Stimulated activated CD8-positive, alpha-beta memory T cell treated with anti-CD3 and anti-CD28 coated beads, Interleukin-12 subunit alpha, Interleukin-12 subunit beta, amount 100 ng/mL, for 4 hours (primary cell): ENCODE measurements at places on chromosomes 2 and 18.

- DNase-seq = no peak
Measured at GRCh38 chr2:141497272-141497671, 633.5 kb downstream of the LRP1B start.

GRCh38 chr18:32317651-32318050 is 127.8 kb downstream of the MEP1B start:
- DNase-seq = no peak

DNA sequence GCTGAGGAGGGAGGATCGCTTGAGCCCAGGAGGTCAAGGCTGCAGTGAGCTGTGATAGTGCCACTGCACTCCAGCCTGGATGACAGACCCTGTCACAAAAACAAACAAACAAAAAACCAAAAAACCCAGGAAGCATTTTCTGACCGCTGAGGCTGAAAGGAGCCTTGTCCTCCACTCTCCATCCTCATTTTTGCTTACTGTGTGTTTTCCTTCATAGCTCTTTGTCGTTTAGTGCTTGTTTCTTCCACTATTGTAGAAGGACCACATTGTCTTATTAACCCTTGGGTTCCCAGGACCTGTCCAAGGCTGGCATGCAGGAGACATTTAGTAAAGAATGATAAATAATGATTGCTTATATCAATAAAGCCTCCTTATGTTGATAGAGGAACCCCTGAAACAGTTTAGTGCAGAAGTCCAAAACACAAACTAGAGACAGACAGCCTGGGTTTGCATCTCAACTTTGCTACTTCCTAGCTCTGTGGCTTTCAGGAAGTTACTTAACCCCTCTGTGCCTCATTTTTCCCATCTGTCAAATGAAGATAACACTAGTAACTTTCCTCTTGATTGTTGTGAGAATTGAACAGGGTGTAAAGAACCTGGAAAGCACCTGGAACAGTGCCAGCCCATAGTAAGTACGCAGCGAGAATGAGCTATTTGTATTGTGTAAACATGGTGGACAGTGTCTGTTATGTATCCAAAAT is 126.0 kb downstream of the LPIN1 start:
- DNase-seq = no peak

GRCh38 chr2:241603686-241604085 is 33.3 kb downstream of the THAP4 start:
- no peak for DNase-seq

DNA sequence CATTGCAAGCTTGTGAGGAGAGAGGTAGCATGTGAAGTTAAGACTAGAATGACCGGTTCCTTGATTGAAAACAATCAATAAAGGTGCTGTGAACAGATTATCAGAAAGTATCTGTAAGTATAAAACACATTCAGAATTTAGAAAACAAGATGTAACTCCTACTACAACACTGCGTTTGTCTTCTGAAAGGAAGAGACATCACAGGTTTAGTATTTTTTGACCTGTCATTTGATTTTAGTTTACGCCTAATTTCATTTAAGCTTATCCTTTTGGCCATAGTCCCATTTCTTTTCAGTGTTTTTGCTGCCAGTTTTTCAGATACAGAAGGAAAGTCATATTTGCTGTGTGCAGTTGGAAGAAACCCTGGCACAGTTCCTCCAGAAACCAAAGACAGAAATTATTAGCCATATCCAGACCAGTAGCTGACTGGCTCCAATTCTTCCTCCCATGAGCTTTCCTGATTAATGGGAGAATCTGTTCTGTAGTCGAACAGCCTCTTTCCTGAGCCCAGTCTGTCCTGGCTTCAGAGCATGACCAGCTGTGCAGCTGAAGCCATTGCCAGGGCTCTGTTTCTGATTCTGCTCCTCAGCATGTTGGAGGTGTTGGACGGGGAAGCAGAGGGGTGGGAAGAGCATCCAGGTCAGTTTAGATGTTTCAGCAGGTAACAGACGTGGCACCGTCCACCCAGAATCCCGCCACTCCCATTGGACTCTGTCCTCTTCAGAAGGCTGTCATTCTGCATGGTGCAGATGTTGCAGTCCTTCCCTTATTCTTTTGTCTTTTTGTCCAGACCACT is 61.0 kb downstream of the CRIM1 start:
- no peak for DNase-seq

DNA sequence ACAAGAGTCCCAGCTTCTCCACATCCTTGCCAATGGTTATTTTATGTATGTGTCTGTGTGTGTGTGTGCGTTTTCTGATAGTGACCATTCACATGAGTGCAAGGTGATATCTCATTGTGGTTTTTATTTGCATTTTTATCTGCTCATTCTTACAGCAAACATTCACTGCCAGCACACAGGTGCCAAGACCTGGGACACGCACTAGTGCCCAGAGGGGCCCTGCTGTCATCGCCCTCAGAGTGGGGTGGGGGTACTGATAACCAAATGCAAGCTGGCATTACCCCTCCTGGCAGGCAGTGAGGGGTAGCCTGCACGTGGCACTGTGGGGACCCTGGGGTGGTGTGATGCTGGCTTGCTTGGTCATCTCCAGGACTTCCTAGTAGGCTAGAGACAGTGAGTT is 285.4 kb downstream of the LPIN1 start:
- DNase-seq = no peak

- DNase-seq = no peak
Measured at GRCh38 chr2:36734304-36734703, 37.8 kb downstream of the VIT start.

- no peak for DNase-seq
Measured at GRCh38 chr2:144607891-144608521, 88.1 kb upstream of the ZEB2 start.

GRCh38 chr2:44578471-44579093 is 216.8 kb downstream of the CAMKMT start:
- DNase-seq = no peak

DNA sequence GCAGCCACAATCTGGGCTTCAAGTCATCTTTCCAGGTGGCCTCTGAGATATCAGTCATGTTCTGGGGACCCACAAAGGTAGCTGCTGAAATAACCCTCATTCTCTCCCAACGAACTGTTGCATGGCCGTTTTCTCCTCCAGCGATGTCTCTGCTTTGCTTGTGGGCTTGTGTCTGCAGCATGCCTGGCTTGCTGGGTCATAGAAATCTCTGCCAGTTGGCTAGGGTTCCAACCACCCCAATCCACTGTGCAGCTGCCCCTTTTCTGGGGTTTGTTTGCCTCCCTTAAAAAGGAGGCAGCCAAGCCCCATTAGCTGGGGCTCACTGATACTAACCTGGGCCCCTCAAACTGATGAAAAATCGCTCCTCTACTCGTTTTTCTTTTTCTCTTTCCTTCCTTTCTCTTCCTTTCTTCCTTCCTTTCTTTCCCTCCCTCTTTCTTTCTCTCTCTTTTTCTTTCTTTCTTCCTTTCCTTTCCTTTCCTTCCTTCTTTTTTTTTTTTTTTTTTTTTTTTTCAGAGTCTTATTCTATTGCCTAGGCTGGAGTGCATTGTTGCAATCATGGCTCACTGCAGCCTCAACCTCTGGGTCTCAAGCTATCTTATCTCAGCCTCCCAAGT is 680.0 kb downstream of the EPHA4 start:
- DNase-seq = no peak
